ENCODE measurements at places on chromosomes 1 and 21.
A peak's percentile ranks its signal among the peaks of the same experiment; 100 is the strongest.

GRCh38 chr1:81654147-81654546 is 146.6 kb upstream of the ADGRL2 start:
- DNase-seq = no peak

- DNase-seq = no peak
Observed at GRCh38 chr1:203481196-203481595, 5.6 kb downstream of the PRELP start.

DNA sequence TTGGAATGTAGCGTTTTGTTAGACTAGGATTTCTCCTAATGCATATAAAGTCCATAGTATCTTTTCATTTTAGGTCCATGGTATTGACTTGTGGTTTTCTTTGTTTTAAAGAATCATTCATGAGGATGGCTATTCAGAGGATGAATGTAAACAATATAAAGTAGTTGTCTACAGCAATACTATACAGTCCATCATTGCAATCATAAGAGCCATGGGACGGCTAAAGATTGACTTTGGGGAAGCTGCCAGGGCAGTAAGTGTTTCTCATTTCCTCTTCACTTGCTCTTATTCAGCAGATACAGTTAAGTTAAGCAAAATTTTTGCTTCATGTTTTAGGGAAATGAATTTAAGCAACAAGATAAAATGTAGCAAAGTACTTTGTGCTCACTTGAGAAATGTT is 25.4 kb downstream of the GNAI3 start:
- DNase-seq = no peak

DNA sequence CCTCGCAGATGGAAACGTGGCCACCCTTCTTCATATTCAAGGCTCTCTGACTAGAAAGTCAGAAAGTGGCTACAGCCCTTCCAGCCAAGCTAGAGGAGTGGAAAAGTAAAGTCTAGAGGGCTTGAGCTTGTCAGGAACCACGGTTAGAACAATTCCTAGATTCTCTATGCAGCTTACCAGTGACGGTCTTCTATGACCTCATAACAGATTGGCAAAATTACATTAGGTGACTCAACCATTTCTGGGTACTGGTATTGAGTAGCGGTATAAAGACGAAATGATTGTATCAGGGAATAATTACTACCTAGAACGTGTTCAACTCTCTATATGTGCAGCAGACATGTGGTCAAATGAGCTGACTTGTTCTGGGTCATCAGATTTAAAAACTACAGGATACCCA is 155.0 kb upstream of the RUNX1 start:
- no peak for DNase-seq

DNA sequence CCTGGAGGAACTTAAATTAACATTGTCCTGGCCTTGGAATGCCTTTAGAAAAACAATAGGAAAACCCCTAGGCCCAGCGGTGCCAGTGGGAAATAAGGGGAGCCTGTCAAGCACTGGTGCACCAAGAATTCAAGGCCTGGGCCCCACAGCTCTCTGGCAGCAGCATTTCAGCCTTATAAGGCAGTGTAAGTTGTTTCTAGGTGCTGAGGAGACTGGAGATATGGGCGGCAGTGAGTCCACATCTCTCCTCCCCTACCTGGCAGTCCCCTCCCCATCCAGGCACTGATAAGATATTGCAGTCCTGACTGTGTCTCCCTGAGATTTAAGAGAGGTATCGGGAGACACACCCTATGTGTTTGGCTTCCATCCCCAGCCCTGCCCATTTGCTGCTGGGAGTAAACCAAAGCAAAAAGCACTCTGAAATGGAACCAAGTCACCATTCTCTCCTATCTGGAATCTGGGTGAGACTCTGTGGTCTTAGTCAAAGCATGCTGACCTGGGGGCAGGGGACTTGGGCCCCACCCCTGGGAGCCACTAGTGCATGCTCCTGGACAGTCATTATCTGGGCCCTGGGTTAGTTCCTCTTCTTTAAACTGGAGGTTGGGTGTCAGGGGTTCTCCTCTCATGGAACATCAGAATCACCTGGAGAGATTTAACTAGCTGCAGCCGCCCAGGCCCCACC is 30.5 kb downstream of the DEGS1 start:
- peak; percentile 81 for DNase-seq
